ENCODE measurements at places on chromosomes 12 and 14.

DNA sequence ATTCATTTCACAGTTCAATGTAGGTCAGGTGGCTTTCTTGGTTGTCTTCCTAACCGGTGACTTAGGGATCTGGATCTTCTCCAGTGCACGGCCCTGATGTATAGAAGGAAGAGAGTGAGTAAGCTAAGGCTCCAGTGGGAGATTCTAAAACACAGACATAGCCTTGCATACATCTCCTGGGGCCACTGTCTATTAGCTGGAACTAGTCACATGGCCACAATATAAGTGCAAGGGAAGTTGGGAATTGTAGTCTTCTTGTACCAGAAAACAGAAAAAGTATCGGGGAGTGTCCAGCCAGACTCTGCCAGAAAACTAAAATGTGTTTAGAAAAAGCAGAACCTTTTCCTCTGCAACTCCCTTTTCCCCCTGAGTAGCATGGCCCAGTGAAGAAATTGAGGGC, 531.6 kb downstream of the VRK1 start:
- DNase-seq: no peak

DNA sequence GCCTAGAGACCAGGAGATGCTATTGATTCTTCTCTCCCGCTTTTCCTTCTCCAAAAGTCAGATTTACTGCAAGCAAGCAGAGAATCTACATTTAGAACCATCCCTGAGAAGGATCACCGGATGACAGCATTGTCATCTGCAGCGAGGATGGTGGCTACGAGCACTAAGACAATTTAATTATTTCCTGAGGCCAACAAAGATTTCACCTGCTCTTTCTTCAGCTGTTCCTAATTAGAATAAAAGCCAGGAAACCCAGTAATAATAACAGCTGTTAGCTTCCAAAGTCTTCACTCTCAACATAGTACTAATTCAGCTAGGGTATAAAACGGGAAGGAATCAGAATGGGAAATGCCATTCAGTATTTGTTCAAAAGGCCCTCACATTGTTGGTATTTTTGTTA, 53.3 kb downstream of the TMTC1 start:
- no peak for DNase-seq

- no peak for DNase-seq
Observed at GRCh38 chr12:67241482-67241881, 27.7 kb upstream of the CAND1 start.

DNA sequence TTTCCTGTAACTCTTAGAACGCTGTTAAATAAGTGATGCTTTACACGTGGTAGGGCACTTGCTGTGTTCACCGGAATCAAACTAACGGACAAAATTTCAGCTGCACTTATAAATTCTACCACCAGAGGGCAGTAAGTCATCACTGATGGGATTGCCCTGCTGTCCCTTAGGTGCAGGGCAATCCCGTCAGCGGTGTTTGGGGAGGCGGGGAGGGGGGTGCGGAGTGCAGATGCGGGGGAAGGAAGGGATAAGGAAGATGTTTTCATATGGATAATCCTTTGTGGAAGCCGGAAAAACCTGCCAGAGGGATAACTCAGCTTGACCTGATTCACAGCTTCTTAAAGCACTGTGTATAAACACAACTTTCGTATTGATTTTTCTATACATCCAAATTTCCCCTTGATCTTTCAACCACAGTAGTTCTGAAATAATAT, 21.7 kb upstream of the SLC10A1 start:
- DNase-seq: peak; percentile 35

DNA sequence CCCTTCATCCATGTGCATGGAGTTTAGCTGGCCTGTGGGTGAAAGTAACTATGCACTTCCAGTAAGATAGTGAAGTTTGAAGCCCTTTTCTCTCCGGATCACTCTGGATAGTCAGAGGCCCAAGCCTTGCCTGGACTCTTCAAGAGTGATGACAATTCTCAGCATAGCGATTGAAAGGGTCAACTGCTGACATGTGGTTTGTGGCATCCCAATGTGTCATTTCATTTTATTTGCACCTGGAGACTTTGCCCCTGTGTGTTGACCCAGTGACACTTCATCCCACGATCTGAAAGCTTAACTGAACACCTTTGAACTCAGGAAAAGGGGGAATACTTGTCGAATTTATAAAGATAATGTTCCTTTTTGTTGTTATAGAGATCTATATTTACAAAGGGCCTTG, 711.9 kb upstream of the TMEM132C start:
- DNase-seq: no peak

GRCh38 chr12:42958291-42958674, 368.7 kb upstream of the PRICKLE1 start:
- DNase-seq: no peak

DNA sequence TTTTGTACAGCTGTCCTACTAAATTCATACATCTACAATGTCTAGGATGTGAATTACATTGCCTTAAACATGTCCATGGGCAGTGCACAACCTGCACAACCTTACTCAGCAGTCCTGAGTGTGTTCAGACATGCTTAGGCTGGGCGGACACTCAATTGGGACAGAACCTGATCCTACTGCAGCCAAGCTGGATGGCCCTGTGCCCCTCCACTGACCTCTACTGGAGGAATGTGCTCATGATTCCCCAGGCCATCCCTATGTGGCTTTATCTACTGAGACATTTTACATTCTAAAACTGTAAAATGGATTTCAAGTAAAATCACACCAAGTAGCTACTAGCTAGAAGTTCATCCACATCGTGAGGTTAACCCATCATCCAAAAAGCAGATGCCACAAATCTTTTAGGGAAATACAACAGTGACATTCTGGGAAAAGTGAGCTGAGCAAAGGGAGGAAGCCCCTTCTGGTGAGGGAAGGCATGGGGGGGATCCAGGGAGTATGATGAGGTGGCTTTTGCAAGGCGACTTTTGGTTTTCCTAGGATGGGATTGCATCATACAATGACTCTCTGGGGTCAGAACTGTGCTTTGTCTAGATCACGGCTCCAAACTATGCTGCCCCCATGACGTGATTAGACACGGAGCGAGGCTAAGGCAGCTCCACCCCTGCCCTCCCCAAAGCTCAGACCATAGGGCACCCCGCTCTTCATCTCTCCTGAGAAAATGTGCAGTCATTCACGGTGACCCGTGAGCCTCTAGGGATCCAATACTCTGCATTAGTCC, 911.7 kb upstream of the TMEM132C start:
- DNase-seq: no peak

DNA sequence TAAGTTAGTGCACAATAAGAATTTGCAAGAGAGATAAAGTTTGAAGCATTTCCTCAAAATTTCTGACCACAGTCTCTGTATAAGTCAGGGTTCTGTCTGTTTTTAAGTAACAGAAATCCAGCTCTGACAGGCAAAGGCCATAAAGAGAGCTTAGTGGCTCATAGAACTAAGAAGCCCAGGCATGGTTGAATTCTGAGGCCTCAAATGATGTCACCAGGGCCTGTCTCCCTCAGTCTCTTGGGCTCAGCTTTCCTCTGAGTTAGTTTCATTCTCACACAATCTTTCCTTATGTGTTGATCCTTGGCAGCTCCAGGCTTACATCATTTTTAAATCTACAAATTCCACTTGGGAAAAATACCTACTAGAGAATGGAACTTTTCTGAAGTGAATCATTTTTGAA, 173.4 kb upstream of the ATP2B1 start:
- no peak for DNase-seq

GRCh38 chr12:3130057-3130830, 53.1 kb downstream of the TSPAN9 start:
- DNase-seq: no peak

GRCh38 chr12:42442888-42443287, 116.9 kb downstream of the PPHLN1 start:
- DNase-seq: no peak

DNA sequence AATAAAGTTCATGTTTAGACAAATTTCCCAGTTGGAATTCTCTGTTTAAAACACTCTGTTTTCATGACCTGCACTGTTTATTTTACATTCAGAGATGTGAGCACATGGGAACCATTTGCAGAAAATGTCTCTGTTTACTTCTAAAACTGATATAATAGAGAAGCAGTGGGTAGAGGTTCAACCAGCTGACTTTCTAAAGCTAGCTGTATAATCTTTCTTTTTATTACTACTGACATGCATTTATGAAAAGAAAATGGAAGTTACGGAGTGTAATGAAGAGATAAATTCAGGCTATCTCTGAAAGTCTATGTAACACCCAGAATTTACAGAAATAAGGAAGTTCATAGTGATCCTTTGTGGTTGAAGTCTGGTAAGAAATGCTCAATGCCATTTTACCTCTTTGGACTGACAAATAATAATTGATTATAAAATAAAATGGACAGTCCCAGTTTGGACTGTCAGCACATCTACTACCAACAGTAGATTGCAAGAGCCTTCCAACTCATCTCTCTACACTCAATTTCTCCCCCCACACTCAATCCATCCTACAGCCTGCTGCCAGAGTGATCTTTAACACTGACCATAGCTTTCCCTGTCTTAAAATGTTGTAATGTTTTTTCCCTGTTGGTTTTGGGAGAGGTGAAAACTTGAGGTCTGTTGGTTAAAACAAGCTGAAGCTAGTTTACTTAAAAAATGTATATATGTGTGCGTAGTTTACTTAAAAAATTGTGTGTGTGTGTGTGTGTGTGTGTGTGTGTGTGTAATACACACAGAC, 137.4 kb downstream of the AEBP2 start:
- no peak for DNase-seq

DNA sequence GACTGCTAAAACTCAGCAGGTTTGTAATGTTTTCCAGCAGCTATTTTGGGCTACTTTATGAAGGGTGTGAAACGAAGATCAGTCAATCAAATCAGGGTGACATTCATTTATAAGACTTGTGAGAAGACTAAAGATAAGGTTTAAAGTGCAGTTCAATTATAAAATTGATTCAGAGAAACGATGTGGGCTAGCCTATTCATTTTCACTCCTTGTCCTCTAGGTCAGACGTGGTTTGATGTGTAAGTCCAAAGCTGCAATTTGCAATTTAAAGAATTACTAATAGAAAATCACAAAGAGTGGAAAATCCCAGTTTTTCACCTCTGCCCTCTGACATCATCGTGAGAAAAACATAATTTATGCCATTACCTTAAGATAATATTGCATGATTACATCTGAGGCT, 243.5 kb upstream of the NOVA1 start:
- DNase-seq: no peak

GRCh38 chr12:65494537-65494936, 216.1 kb downstream of the MSRB3 start:
- DNase-seq: no peak

DNA sequence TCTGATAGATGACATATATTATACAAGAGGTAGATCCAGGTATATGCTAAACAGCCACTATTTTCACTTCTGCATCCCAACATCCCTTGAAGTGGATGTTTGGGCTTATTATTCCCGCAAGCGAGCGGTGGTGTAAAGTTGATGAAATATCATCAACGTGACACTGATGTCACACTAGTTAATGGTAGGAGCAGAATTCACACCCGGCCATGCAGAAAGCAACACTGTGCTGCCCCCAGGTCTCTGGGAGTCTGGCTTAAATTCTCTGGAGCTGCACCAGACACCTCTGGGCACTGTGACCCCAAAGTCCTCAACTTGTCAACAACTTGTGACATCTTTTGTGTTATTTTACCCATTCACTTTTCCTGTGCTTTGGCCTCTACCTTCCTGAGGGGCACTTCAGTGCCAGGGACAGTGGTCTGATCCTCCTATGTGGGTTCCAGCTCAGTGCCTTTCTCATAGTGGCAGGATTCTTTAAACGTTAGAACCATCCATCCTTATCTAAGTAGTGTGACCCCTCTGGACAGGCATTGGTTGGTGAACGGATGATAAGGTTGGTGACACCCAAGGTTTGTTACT, 952 bp downstream of the DRAM1 start:
- DNase-seq: no peak

- DNase-seq: peak; percentile 78
Observed at GRCh38 chr14:69288011-69288771, 28.2 kb downstream of the GALNT16 start.

DNA sequence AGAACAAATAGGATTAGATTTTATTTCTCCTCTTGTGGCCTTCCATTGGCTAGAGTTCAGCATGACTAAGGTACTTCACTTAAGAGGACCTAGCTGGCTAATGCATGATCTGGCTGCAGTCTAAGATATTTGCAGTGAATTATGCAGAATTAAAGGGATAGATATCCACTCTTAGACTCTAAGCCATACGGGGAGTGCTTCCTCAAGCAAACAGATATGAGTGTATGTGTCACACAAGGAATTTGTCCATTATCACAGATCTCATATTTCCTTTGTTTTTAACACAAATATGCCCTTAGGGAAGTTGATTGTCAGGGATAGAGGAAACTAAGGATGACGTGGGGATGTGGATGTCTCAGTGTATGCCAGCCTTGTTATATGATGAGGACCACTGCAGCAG, 88.1 kb upstream of the DHRS4 start:
- DNase-seq: no peak

DNA sequence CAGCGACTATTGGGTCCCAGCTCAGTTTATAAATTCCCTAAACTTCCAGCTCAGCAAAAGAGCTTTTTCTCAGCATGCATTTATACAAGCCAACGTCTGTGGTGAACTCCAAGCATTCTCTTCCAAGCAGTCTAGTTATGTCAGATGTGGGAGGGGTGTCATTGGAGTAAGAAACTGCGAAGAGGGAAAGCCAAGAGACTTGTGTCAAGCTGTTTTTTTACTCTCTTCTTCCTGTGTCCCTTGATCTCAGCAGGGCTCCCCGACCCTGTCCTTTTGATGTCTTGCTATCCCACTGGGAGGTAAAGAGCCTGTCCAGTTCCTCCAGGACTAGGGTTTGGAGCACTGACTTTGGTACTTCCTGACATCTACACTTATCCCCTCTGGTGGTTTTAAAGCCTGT, 69.0 kb downstream of the PPM1H start:
- DNase-seq: no peak

- DNase-seq: no peak
Observed at GRCh38 chr14:50308363-50308915, 3.6 kb downstream of the L2HGDH start.

- DNase-seq: no peak
Observed at GRCh38 chr12:105445649-105446048, 115.2 kb downstream of the C12orf75 start.

DNA sequence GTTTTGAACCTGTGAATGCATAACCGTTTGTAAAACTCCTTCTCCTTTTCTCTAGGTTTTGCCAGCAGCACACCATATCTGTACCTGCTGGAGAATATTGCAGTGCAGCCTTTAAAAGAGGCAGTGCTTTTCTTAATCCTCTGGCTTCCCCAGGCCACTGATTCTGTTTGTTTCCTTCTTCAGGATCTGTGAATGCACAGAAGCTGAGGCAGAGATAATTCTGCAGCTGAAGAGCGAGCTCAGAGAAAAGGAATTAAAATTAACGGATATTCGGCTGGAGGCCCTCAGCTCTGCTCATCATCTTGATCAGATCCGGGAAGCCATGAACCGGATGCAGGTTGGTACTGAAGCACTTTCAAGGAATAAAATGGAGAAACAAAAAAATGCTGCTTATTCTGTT, 348.7 kb downstream of the NAV3 start:
- no peak for DNase-seq

- DNase-seq: no peak
Observed at GRCh38 chr12:93668919-93669418, 8.2 kb upstream of the CRADD start.

Measured in fibroblast of the conjunctiva (primary cell).